ENCODE measurements at places on chromosomes 1 and 21. TPM values are rescaled to one million over a fixed set of nuclear protein-coding genes. Genes with fewer than 3 reads are reported as not detected.

CYP4B1 gene
- not detected for total RNA-seq

LSM10 gene
- 46.0 TPM for total RNA-seq

- DNase-seq, result no peak
These were observed 1.1 kb upstream of the KNCN start for GRCh38 chr1:46552357-46553237.

- no peak for DNase-seq
These were observed 665.6 kb upstream of the CXADR start for GRCh38 chr21:16847211-16847610.

DNA sequence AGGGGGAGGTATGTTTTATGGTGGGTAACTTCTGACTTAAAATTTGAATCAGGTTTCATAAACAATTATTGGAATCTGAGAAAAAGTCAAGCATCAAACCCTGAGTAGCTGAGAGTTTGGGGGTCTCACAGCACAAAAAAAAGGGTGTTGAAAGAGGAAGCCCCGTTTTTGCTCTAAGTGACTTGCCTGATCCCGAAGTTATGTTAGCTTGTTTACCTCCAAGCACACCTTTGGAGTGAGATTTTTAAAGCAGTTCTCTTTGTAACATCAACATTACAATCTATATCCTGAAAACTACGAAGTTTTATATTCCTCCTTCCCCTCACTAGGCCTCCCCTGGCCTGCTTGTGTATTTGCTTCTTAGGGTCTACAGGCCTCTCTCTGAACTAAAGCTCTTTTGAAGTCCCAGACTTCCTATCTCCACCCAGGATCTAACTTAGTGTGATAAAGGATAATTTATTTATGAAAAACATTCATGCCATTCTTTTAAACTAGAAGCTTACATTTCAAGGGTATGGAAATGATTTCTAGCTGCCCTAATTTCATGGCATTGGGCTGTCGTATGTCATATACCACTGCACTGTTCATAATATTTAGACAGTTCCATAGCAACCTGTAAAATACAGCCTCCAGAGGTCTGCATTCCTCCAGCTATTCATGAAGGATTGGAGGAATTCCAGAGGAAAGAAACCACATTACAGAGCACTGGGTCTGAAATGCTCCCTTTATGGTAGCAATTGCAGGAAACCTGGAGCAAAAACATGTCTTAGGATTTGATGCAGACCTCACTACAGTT is 36.1 kb upstream of the RGS1 start:
- no peak for DNase-seq

GRCh38 chr1:246008363-246008831 is 498.7 kb downstream of the SMYD3 start:
- no peak for DNase-seq

- no peak for DNase-seq
These were observed 66.9 kb upstream of the TINAGL1 start for GRCh38 chr1:31509124-31510072.

GRCh38 chr21:42160765-42161164 is 58.2 kb upstream of the ABCG1 start:
- no peak for DNase-seq

DNA sequence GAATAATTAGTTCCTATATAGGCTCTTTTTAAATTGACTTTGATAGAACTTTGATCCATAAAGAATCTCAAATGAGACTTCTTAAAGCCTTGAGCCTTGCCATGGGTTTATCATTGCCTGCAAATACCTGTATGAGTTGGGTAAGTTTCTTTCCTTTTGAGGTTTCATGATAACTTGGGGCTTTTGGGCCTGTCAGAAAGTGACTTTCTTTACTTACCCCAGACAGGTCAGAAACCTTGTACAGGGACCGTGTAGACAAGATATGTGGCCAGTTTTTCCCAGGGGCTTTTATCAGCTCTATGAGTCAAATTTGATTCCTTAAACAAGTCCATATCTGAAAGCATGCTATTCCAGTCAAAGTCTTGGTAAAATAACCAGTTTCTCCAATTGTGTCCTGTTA is 17.3 kb downstream of the KCTD3 start:
- no peak for DNase-seq

DNA sequence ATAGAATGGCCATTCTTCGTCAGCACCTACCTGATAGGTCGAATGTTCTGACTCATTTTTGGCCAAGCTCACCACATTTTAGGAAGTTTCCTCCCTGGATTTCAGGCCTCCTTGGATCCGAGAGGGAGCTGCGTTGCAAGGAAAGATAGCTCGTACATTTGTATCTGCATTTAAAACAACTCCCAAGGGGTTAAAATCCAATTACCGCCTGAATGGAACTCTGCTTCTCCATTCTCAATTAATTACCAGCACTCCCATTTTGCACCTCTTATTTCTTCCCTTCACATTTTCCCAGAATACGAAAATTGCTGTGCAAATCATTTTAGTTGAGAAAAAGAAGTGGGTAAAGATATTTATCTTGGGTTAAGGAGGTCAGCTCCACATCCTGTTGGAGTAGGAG is 610.7 kb downstream of the NPHP4 start:
- DNase-seq, result no peak
